Body of pancreas (tissue), 4 donors: ENCODE measurements at places on chromosomes 5 and 9. TPM values are rescaled to one million over a fixed set of nuclear protein-coding genes. Genes with fewer than 3 reads are reported as not detected.

- DNase-seq: no peak
- H3K36me3 ChIP-seq: no peaks in the 10 kb centered on the region
- H3K27me3 ChIP-seq: no peaks in the 10 kb centered on the region
- no peaks in the 10 kb centered on the region for H3K4me1 ChIP-seq
- H3K27ac ChIP-seq: no peak overlapping the region
- H3K4me3 ChIP-seq: no peak overlapping the region
Measured at GRCh38 chr9:103537426-103537825, 542.3 kb downstream of the CYLC2 start.

- no peak overlapping the region for H3K4me3 ChIP-seq
- H3K27ac ChIP-seq: no peak overlapping the region
- H3K27me3 ChIP-seq: no peaks in the 10 kb centered on the region
- no peaks in the 10 kb centered on the region for H3K36me3 ChIP-seq
- no peaks in the 10 kb centered on the region for H3K4me1 ChIP-seq
Measured at GRCh38 chr5:120228262-120229031, 235.7 kb upstream of the PRR16 start.

GRCh38 chr5:116539222-116539621 is 35.4 kb downstream of the SEMA6A start:
- H3K4me1 ChIP-seq: peaks cover 36% of the 10 kb centered on the region
- no peak for DNase-seq
- no peaks in the 10 kb centered on the region for H3K27me3 ChIP-seq
- no peak overlapping the region for H3K27ac ChIP-seq

GRCh38 chr9:97403746-97404316 is 8.1 kb upstream of the TDRD7 start:
- H3K4me1 ChIP-seq: peaks cover 14% of the 10 kb centered on the region
- H3K4me3 ChIP-seq: no peak overlapping the region
- H3K27ac ChIP-seq: no peak overlapping the region
- no peaks in the 10 kb centered on the region for H3K27me3 ChIP-seq
- no peak for DNase-seq
- no peaks in the 10 kb centered on the region for H3K36me3 ChIP-seq

DNA sequence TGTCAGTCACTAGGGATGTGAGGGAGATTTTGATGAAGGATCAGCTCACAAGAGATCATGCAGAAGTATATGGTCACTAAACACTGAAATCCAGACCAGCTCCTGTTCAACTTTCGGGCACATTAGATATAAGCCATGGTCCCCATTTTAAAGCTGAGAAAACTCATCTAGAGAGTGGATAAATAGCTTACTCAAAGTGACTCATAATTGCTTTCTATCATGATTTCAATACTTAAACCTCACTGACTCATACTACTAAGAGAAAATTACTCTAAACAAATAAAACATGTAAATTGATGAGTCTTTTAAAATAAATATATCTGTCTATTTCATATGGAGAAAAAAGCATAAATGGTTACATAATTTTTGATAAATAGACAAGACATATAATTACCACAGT is 567.7 kb downstream of the TLR4 start:
- no peak overlapping the region for H3K27ac ChIP-seq
- no peak for DNase-seq
- H3K27me3 ChIP-seq: no peaks in the 10 kb centered on the region
- H3K36me3 ChIP-seq: no peaks in the 10 kb centered on the region
- no peaks in the 10 kb centered on the region for H3K4me1 ChIP-seq

GRCh38 chr9:136401173-136401922 is 1.4 kb upstream of the SNAPC4 start:
- H3K4me3 ChIP-seq: no peak overlapping the region
- H3K27me3 ChIP-seq: no peaks in the 10 kb centered on the region
- no peaks in the 10 kb centered on the region for H3K36me3 ChIP-seq
- DNase-seq: no peak
- no peak overlapping the region for H3K27ac ChIP-seq

- peaks cover 7% of the 10 kb centered on the region for H3K4me1 ChIP-seq
- H3K4me3 ChIP-seq: no peak overlapping the region
- no peak overlapping the region for H3K27ac ChIP-seq
- H3K36me3 ChIP-seq: no peaks in the 10 kb centered on the region
Measured at GRCh38 chr9:78044189-78044588, 12.6 kb upstream of the GNAQ start.

- DNase-seq: no peak
- H3K36me3 ChIP-seq: no peaks in the 10 kb centered on the region
- H3K4me3 ChIP-seq: no peak overlapping the region
- no peak overlapping the region for H3K27ac ChIP-seq
- no peaks in the 10 kb centered on the region for H3K4me1 ChIP-seq
Measured at GRCh38 chr5:178768371-178769260, 38.2 kb upstream of the ZNF354A start.

DNA sequence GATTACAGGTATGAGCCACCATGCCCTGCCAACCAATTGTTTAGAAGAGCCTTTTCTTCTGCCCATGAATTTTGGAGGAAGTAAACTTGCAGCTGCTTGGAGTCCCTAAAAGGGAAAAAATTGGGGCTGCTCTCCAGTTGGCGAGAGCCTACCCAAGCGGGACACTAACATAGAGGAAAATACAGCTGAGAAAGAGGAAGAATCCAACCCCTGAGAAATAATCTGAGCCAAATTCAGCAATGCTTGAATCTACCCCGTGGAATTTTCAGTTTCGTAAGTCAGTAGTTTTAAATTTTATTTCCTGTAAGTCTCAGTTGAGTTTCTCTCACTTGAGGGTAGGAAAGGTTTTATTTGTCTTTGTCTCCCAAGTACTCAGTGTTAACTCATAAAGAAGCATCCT is 30.4 kb upstream of the UBTD2 start:
- H3K4me1 ChIP-seq: no peaks in the 10 kb centered on the region
- H3K27me3 ChIP-seq: no peaks in the 10 kb centered on the region
- no peak overlapping the region for H3K4me3 ChIP-seq
- DNase-seq: no peak
- H3K36me3 ChIP-seq: no peaks in the 10 kb centered on the region

GRCh38 chr5:24788829-24789514 is 144.2 kb upstream of the CDH10 start:
- H3K4me1 ChIP-seq: no peaks in the 10 kb centered on the region
- H3K27me3 ChIP-seq: no peaks in the 10 kb centered on the region
- no peak overlapping the region for H3K27ac ChIP-seq
- no peaks in the 10 kb centered on the region for H3K36me3 ChIP-seq

DNA sequence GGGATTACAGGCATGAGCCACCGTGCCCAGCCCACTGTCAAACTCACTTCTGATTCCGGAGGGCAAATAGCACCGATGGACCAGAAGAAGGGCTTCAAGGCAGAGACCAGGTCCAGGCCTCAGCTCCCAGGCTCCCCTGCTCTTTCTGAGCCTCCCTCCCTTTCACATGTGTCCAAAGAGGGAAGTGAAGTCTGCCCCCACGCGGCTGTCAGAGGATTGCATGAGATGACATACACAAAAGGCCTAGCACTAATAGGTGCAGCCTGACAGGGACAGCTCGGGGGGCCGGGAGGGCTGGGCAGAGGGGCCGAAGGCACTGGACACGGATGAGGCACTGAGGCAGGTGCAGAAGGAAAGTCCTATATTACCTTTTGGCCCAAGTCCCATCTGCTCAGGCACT is 16.1 kb downstream of the FBP1 start:
- peak; percentile 80 for DNase-seq
- H3K4me3 ChIP-seq: no peak overlapping the region
- H3K4me1 ChIP-seq: peaks cover 9% of the 10 kb centered on the region
- H3K36me3 ChIP-seq: no peaks in the 10 kb centered on the region
- no peak overlapping the region for H3K27ac ChIP-seq
- no peaks in the 10 kb centered on the region for H3K27me3 ChIP-seq

GRCh38 chr9:136903041-136903554 is 16.8 kb downstream of the TRAF2 start:
- H3K4me1 ChIP-seq: peaks cover 45% of the 10 kb centered on the region
- no peak overlapping the region for H3K4me3 ChIP-seq
- H3K36me3 ChIP-seq: no peaks in the 10 kb centered on the region
- H3K27me3 ChIP-seq: no peaks in the 10 kb centered on the region

DNA sequence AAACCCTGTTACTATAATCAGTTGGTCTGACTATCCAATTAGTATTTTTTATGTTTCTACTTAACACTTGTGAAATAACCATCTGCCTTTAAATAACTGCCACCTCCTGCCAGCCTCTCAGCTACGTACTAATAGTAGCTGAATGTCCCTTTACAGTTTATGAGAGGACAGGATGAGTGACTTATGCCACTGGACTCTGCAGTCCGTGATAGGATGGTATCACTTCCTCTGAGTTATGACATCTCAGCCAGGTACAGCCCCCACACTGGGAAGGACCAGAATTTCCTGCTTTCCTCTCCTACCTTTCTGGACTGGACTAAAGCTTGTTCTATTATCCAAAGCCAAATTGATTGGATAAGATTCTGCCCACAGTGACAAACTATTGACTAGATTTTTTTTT is 102.9 kb downstream of the ZFAND5 start:
- H3K36me3 ChIP-seq: no peaks in the 10 kb centered on the region
- no peaks in the 10 kb centered on the region for H3K27me3 ChIP-seq
- DNase-seq: no peak
- no peaks in the 10 kb centered on the region for H3K4me1 ChIP-seq
- no peak overlapping the region for H3K27ac ChIP-seq

- no peak overlapping the region for H3K4me3 ChIP-seq
- H3K4me1 ChIP-seq: peaks cover 76% of the 10 kb centered on the region
- H3K27me3 ChIP-seq: no peaks in the 10 kb centered on the region
- H3K27ac ChIP-seq: peak overlapping the region; percentile 85
Measured at GRCh38 chr9:89661956-89662717, 57.3 kb downstream of the GADD45G start.

DNA sequence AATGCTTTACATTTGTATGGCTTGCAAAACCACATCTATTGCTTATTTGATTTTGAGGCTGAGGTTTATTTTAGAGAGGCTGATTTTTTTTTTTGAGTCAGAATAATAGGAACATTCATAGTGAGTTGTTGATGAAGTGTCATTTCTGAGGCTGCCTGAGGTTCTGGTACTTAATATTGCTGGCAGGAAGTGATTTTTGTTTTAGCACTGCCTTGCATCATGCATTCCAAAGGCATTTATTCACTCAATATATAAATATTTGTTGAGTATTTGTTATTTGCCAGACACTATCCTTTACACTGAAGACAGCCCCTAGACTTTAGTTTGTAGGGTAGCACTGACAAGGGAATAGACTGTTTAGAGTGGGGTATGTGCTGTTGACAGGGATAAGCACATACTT is 2.7 kb downstream of the RNF20 start:
- H3K4me1 ChIP-seq: peaks cover 14% of the 10 kb centered on the region
- no peak for DNase-seq
- no peak overlapping the region for H3K4me3 ChIP-seq
- H3K27ac ChIP-seq: no peak overlapping the region
- H3K27me3 ChIP-seq: no peaks in the 10 kb centered on the region
- no peaks in the 10 kb centered on the region for H3K36me3 ChIP-seq

DNA sequence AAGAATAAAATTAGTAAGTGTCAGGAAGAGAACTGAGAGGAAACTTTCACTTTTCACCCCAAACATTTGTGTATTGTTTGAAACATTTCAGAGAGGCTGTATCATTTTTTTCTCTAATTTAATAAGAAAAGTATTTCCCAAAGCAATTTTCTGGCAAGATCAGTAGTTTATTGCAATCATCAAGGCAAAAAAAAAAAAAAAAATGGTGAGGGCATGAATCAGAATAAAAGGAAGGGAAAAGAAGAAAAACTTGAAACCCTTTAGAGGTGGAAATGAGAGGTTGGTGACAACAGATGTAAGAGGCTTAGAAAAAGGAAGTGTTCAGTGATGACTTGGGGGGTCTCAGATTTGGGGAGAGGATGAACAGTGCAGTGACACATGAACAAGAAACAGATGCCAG is 13.3 kb downstream of the SHC3 start:
- H3K4me3 ChIP-seq: no peak overlapping the region
- H3K27ac ChIP-seq: no peak overlapping the region
- H3K36me3 ChIP-seq: no peaks in the 10 kb centered on the region
- H3K27me3 ChIP-seq: no peaks in the 10 kb centered on the region

DNA sequence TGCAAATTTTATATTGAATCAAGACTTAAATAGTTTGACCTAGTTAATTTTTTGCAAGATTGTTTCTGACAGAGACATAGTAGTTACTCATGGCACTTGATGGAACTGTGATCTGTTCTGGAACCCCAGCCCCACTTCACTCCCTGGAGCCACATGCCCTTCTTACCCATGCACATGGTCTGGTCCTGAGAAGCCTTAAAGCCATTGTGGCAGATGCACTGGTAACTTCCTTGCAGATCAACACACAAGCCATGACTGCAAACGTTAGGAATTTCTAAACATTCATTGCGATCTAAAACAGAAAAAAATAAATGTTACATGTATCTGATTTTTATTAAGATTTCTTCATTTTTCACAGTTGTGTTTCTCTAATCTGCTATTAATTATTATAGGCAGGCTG is 221.2 kb downstream of the SLC12A2 start:
- H3K4me1 ChIP-seq: no peaks in the 10 kb centered on the region
- no peak for DNase-seq

GRCh38 chr9:36317766-36318165 is 59.5 kb upstream of the GNE start:
- H3K27ac ChIP-seq: no peak overlapping the region
- H3K4me3 ChIP-seq: no peak overlapping the region
- no peaks in the 10 kb centered on the region for H3K36me3 ChIP-seq
- H3K4me1 ChIP-seq: peaks cover 46% of the 10 kb centered on the region
- no peaks in the 10 kb centered on the region for H3K27me3 ChIP-seq
- DNase-seq: peak; percentile 54

DNA sequence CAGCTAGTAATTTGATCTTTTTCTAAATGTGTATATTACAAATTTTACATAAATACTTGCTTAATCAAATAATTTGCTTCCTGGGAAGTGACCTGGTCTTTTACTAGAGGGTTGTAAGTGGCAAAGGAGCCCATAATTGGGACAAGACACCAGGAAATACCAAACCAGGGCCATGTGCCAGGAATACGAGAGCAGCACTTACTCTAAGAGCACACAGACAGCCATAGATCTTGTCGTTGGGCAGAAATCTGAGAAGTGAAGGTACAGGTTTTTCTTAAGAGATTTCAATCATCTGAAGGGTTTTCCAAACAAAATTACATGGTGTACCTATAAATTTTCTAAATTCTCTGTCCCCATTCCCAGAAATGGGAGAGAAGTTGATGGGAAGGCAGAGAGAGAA is 179.3 kb downstream of the HINT1 start:
- DNase-seq: no peak
- H3K36me3 ChIP-seq: no peaks in the 10 kb centered on the region
- H3K4me1 ChIP-seq: no peaks in the 10 kb centered on the region
- H3K27me3 ChIP-seq: no peaks in the 10 kb centered on the region

- no peak for DNase-seq
- H3K27ac ChIP-seq: no peak overlapping the region
- H3K27me3 ChIP-seq: no peaks in the 10 kb centered on the region
- H3K36me3 ChIP-seq: no peaks in the 10 kb centered on the region
- peaks cover 29% of the 10 kb centered on the region for H3K4me1 ChIP-seq
- H3K4me3 ChIP-seq: no peak overlapping the region
Measured at GRCh38 chr5:61467766-61468482, 135.9 kb downstream of the ZSWIM6 start.

The CDKN2B-AS1 gene
- total RNA-seq: not detected

The OGN gene
- total RNA-seq: 2.6 TPM

The ESM1 gene
- total RNA-seq: 0.52 TPM

The TERT gene
- not detected for total RNA-seq

The DPYSL3 gene
- total RNA-seq: 6.5 TPM

The STK32A gene
- 6.6 TPM for total RNA-seq

The FBXL17 gene
- total RNA-seq: 13.5 TPM

The FABP6 gene
- not detected for total RNA-seq

The PIP5K1B gene
- total RNA-seq: 3.6 TPM
